ENCODE measurements at places on chromosomes 6 and 20.

GRCh38 chr6:112563368-112563767, 216.2 kb downstream of the RFPL4B start:
- DNase-seq = no peak

DNA sequence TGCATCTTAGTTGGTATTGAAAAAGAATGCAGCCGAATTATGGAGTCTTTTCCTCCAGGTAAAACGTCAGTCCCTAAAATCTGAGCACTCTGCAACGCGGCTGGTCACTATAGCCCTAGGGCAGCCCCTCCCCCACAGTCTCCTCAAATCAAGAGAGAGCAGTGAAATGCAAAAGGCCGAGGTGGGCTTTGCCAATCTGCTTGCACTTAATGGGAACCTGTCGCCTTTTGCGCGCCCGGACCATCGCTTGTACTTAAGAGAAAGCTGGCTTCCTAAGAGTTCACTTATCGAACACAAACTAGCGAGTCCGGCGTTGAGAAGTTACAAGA, 447 bp downstream of the MCM3 start:
- peak; percentile 44 for DNase-seq

- no peak for DNase-seq
Observed at GRCh38 chr6:37501632-37502491, 2.2 kb upstream of the CCDC167 start.

- no peak for DNase-seq
Observed at GRCh38 chr6:67608099-67608749, 1026.9 kb upstream of the ADGRB3 start.

GRCh38 chr20:60060593-60060992, 102.4 kb downstream of the CDH26 start:
- DNase-seq = no peak
